ENCODE measurements at places on chromosomes 5 and 9.
A peak's percentile ranks its signal among the peaks of the same experiment; 100 is the strongest.

DNA sequence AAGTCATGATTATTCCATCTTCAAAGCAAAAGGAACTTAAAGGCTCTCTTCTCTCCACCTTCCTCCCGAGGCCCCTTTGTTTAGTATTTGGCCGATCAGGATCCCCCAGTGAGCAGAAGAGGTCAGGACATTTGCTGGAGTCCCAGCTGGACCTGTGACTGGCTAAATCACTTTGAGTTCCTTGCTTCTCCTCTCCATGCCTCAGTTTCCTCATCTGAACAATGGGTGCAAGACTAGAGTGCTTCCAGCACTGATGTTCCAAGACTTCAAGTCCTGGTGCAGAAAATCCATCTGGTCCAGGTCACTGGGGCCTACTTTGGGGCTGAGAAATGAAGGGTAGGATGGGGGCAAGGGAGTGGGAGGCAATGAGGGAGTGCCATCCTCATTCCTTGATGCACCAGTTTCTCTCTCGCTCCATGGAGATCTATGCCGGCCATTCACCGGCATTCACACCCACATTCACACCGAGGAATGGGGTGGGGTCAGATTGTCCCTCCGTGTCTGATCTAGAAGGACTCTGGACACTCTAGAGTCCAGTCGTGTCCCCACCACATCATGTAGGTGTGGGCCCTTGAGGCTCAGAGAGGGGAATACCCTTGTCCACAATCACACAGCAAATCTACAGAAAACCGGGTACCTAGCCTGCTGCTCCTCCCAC lies 38.7 kb upstream of the IL17B start:
- no peak for DNase-seq

DNA sequence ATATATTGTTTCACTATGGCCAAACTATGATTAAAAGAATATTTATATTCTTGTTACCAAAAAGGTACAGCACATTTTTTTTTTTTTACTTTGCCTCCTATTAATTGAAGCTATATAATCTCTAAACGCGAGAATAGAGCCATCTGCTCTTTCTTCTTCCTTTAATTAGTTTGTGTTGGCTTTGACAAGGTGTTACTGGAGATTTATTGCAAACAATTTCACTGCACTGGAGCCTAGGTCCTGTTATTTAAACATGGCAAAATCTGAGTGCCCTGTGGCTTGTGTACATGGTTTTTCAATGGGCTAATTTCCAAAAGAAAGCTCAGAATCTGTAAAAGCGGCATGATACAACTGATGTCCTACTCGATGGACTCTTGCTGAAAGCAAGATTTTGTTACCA lies 40.8 kb upstream of the GABRG2 start:
- DNase-seq = no peak

- DNase-seq = no peak
Measured at GRCh38 chr5:126437721-126438120, 14.5 kb downstream of the GRAMD2B start.

DNA sequence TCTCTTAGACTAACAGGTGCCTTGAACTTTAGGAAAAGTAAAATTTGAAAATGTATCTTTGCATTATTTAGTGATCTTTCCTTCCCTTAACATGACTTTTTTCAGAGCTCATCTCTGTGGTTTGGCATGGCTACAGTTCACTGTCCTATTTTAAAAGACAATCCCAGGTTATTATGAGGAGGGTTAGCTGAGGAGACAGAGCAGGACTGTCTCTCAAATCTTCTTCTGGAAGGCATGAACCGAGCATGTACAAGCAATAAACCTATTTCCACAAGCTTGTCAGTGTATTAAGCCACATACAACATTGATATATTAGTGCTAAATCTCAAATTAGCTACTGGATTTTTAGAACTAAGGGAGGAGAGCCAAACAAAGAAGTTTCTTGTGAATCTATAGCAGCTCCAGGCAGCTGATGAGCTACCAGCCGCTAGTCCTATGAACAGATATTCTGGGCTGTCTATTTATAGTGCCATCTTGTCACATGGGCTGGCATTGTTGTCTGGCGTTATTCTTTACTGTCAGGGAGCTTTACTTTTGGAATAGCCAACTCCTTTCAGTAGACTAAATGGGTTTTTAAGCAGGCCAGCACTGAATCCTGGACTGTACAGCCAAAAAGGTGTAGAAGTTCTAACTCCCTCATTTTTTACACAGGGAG lies 171.2 kb upstream of the ACTBL2 start:
- no peak for DNase-seq

- DNase-seq = no peak
Measured at GRCh38 chr5:122291000-122291901, 20.8 kb upstream of the SNCAIP start.

GRCh38 chr5:109532773-109533364 lies 123.1 kb upstream of the PJA2 start:
- no peak for DNase-seq

GRCh38 chr9:96159596-96159995 lies 142.4 kb downstream of the HSD17B3 start:
- DNase-seq = no peak

- peak; percentile 97 for DNase-seq
Measured at GRCh38 chr5:6059137-6059800, 319.1 kb downstream of the MED10 start.

- peak; percentile 3 for DNase-seq
Measured at GRCh38 chr5:55407059-55407684, 99.4 kb downstream of the MTREX start.

- DNase-seq = no peak
Measured at GRCh38 chr9:96006296-96006879, 130.9 kb downstream of the ERCC6L2 start.

DNA sequence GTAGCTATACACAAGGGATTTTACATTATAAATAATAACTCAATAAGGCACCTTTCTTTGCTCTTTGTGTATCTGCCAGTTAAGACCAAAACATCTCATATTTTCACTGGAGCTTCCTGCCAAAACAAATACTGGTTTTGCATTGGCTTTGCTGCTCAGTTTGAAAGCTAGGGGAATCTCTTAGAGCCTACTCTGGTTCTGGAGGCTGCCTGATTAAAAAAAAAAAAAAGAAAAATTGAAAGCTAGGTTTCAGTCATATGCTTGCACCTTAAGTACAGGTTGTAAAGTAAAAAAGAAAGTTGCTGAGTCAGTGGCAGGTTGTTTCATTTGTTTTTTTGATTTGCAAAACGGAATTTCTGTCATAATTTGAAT lies 2.3 kb downstream of the DENND4C start:
- peak; percentile 96 for DNase-seq

DNA sequence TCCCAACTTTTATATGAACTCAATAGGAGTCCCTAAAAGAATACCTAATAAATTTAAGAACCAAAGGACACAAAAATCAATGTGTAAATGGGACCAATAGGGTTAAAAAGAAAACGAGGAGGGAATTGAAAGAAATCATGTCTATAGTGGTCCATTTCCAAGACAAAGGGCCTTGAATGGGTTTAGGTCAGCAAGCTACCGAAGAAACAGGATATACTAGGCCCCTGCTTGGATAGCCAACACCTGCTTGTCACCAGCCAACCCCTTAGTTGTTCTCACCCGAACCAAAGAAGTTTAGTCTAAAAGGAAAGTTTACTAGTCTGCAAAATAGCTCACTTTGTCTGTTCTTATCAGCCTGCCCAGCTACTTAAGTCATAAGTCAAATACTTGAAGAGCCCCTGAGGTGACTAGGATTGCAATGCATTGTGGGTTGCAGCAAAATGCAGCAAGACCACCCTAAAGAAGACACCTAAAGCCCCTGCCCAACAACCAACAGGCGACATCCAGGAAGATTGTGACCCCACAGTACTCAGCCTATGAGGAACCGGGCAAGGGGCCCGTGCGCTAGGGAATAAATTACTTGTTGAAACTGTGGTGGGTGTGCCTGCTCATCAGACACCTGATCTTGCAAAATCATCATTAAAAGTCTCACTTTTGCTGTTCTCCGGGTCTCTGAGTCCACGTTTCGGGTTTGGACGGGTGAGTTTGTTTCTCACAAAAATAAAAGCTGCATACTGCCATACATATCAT lies 183.9 kb upstream of the PPP1R26 start:
- no peak for DNase-seq

DNA sequence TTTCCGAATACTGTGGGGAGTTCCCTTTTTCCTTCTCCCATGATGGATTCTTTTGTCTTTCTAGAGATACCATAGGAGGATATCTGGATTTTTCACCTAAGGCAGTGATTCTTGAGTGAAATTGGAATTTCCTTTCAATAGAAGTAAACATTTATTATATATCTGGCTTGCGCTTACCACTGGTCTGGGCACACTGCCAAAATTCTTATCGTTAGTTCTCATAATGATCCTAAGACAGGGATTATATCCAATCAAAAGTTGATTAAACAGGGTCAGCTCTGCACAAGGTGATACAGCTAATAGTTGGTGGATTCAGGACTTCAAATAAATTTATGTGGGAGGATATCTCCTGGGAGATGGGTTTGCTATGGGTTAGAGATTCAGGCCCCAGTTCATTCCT lies 9.6 kb downstream of the TLE4 start:
- DNase-seq = no peak

DNA sequence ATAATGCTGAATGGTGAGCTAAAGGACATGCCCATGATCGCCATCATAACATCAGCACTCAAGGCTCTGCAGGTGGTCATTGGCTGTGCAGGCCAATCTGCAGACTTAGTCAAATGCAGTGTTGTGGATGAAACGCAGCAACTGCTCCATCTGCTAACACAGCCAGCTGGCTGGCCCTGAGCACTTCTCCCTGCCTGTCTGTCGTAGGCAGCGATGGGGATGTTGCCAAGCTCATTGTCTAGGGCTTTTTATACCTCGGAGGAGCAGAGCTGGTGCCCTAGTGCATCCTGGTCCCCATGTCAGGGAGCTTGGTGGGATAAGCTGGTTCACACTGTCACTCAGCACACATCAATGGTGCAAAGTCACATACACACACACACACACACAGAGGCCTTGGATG lies 189.4 kb downstream of the TENT4A start:
- no peak for DNase-seq

DNA sequence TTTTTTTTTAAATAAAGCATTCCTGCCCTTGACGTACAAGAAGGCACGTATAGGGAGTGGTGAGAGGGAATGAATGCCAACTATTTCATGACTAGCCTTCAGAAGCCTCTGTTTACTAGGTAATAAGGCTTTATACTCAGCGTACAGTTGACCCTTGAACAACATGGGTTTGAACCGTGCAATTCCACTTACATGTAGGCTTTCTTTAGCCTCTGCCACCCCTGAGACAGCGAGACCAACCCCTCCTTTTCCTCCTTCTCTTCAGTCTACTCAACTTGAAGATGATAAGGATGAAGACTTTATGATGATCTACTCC lies 22.5 kb downstream of the CDC42SE2 start:
- no peak for DNase-seq

DNA sequence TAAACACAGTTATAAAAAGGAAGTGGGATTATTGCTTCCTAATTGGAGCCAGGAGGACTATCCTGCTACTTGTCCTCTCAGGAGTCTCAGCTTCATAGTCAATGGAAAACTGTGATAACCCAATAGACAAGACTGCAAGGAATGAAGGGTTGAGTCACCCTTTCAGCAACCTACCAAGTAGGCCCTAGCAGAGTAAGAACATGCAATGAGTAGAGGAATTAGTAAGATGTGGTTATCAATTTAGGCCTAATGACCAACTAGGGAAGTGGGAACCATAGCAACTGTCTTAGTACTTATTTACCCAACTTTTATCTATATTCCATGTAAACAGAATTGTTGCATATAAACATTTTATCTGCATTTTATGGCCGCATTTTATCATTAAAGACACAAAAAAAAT lies 310.1 kb downstream of the RFX3 start:
- DNase-seq = no peak

DNA sequence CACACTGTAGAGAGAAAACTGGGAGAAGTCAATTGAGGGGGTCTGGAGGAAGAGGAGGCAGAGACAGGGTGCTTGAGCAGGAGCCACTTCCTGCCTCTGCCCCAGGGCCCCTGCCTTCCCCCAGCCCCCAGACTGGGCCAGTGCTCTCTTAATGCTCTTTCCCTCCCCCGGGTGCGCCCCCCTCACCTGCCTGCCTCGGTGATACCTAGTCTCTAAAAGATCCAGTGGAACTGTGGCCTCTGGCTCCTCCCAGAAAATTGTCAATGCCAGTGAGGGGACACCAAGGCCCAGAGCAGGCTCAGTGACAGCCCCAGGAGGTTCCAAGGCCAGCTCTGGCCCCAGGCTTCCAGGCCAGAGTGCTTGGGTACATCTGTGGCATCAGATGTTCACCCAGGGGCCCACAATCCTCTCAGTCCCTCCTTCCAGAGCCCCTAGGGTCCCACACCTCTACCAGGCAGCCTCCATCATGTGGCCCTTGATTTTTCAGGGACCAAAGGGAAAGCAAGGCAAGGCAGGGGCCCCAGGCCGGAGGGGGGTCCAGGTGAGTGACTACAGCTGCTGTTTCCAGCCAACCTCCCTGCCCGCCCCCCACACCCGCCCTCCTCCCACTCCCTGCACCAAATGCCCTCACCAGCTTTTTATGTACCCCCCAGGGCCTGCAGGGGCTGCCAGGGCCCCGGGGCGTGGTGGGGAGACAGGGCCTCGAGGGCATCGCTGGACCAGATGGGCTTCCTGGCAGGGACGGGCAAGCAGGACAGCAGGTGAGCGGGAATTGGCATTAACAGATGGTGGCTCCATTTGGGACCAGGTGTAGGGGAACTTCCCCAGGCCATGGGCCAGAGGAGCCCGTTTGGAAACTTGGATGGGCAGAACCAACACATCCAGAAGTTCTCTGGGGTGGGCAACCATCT lies 33.1 kb upstream of the ORM1 start:
- no peak for DNase-seq

DNA sequence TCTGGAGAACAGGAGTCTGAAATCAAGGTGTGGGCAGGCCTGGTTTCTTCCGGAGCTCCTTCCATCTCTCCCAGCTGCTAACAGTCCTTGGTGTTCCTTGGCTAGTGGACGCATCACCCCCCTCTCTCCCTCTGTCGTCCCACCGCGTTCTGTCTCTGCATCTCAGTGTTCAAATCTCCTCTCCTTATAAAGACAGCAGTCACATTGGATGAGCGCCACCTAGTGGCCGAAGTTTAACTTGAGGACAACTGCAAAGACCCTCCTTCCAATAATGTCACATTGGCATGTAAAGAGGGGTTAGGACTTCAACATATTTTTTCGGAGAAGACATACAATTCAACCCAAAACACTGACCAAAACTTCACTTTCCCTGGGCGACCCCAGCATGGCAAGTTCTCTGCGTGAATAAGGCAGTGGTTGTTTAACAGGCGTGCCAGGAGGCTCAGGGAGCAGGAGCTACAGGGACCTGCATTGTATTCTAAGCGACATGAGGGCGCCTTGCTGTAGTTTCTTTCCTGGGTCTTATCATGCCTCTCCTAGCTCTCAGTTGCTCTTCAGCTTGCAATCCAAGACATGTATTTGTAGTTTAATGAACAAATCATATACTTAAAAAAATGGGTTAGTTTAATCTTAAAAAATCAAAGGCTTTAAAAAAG lies 27.9 kb upstream of the BASP1 start:
- DNase-seq = peak; percentile 73

- no peak for DNase-seq
Measured at GRCh38 chr5:145068721-145069120, 766.4 kb downstream of the PRELID2 start.

GRCh38 chr9:4750023-4750673 lies 9.1 kb upstream of the AK3 start:
- DNase-seq = no peak

- no peak for DNase-seq
Measured at GRCh38 chr5:82422001-82422740, 144.0 kb upstream of the RPS23 start.
